Cortex of kidney (tissue), 1 donor: ENCODE measurements at places on chromosomes 5 and 9.

DNA sequence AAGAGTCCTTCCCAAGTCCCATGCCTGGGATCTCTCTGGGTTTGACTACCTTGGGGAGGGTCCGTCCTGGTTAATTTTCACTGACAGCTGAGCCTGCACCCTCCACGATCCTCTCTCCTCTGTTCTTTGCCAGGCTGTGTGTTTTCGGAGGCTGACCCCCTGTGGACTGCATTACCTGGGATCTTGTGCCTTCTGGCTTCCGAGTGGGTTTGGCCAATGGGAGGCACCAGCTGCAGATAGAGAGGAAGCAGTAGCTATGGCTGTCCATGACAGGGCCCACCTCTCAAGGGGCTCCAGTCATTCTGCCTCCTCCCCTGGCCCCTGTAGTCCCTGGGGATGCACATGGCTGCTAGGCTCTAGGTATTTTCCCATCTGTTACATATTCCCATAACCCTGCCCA lies 285.0 kb downstream of the DMRT2 start:
- DNase-seq: no peak

DNA sequence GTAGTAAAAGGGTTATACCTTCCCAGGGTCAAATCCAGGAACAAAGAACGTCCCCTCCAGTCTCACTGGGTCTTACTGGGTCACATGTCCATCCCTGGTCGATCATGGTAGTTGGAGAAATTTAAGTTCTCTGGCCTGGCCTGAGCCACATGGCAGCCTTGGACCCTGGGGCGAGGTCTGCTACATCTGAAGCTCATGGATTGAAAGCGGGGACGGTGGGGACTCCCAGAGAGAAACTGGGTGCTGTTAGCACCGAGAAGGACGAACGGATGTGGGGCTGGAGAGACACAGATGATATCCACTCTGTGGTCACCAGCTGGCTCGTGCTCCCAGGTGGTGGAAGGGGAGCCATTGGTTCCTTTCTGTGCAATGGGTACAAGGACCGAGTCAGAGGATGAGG lies 46.9 kb downstream of the TSPAN17 start:
- no peak for DNase-seq

DNA sequence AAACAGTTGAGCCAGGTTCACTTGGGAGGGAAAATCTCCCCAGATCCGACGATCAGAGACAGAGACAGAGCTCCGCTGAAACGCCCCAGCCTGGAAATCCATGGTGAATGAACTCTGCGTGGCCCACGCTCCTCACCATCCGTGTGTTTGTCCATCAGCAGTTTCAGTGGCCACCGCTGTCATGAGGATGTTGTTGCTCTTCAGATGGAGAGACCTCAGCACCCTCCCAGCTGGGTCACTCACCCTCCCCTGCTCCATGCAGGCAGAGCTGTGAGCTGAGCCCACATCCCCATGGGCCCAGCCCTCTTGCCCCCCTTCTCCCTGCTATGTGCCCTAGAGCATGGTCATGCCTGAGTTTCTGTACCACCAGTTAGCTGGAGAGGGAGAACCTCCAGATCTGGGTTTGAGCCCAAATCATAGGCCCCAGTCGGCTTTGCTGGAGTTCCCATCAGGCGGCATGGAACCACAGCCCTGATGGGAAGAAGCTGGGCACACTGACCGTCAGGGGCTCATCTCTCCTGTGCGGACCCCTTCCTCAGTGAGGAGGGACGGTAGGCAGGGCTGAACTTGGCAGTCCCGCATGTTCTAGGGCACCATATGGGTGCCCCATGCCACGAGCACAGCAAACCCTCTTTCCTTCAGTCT lies 154.4 kb upstream of the COL5A1 start:
- no peak for DNase-seq

GRCh38 chr9:14909961-14910805 lies at the start of gene FREM1:
Gene FREM1 (minus strand): TSS chr9:14910428. CDS start chr9:14868977, 41,451 bp downstream.
- DNase-seq: no peak

- DNase-seq: no peak
These were observed 18.7 kb downstream of the CRHBP start for GRCh38 chr5:76971511-76971910.

- no peak for DNase-seq
These were observed 6.8 kb upstream of the CKS2 start for GRCh38 chr9:89304020-89304833.

DNA sequence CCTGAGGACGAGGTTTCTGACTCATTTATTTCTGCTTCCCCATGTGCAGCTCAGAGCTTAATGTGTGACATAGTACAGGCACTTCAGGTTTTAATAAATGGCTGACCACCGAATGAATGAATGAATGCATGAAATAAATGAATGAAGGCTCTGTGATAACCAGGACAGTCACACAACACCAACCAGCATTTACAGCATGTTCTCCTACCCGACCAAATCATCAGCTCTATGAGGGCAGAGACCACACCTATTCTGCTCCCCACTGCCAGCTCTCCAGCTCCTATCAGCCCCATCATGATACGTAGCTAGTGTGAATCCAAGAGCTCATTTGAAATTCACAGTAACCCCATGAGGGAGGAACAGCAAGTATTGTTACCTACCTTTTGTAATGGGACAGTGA lies 4.8 kb downstream of the TMOD1 start:
- DNase-seq: no peak

GRCh38 chr5:35502206-35502605 lies 115.5 kb upstream of the SPEF2 start:
- DNase-seq: no peak

DNA sequence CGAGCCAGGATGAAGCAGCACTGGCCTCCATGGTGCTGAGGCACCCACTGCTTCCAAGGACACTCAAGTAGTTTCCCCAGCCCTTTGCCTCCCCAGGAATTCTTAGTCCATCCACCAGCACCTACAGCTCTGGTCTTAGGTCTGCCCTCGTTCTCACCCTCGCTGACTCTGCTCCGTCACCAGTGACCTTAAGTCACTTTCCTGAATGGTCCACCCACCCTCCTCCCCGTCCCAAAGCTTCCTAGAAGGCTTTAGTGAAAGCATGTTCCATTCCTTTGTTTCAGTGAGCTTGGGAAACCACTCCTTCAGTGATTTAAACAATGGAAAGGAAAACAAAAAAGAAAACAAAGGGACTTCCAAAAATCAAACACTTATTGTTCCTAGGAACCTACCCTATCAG lies 54.6 kb upstream of the MAP3K1 start:
- no peak for DNase-seq

- no peak for DNase-seq
These were observed 55.4 kb downstream of the SNCAIP start for GRCh38 chr5:122367456-122367855.

- no peak for DNase-seq
These were observed 110.0 kb downstream of the SLC28A3 start for GRCh38 chr9:84230355-84231145.

DNA sequence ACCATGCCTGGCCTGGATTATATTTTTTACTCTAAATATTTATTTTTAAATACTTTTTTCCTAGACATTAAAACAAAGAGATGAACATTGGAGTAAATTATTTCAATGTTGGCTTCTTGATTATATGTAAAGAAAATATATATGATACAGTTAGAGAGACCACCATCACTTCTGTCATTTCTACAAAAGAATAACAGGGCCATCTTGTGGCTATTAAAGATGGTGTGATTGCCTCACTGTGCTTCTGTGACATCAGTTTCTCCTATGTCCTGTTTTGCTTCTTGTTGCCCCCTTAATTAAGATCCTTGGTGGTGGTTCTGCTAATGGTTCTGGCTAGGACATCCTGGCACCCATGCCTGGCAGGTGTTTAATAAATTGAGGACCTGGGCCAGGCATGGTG lies 32.9 kb downstream of the NDFIP1 start:
- DNase-seq: no peak

- no peak for DNase-seq
These were observed 4.1 kb upstream of the TUBB4B start for GRCh38 chr9:137236936-137237421.

- no peak for DNase-seq
These were observed 126.0 kb upstream of the ACO1 start for GRCh38 chr9:32258482-32258881.

DNA sequence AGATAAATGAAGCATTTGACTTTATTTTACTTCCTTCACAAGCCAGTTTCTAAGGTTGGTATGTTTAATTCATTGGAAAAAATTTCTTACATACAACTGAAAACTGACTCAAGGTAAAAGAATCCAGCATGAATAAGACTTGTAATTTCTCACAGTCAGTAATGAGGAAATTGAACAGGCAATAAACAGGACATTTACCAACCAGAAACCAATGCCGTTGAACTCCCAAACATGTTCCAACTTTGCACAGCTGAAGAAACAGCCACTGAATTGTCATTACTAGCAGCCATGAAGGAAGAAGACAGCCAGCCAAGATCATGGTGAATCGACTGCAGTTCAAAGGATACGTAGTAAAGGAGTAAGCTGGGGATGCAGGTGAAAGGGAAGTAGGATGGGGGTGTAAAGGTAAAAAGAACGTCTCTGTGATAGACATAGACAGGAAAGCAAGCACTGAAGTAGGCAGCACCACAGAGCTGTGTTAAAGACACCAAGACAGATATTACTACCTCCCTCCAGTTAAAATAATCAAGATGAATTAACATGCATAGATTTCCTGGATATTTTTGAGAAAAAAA lies 21.3 kb upstream of the SLC12A2 start:
- DNase-seq: no peak
